Activated CD4-positive, alpha-beta T cell treated with anti-CD3 and anti-CD28 coated beads, Interleukin-2, amount 50 U/mL, for 16 hours (primary cell): ENCODE measurements at places on chromosomes 6 and 20.
A peak's percentile ranks its signal among the peaks of the same experiment; 100 is the strongest.

DNA sequence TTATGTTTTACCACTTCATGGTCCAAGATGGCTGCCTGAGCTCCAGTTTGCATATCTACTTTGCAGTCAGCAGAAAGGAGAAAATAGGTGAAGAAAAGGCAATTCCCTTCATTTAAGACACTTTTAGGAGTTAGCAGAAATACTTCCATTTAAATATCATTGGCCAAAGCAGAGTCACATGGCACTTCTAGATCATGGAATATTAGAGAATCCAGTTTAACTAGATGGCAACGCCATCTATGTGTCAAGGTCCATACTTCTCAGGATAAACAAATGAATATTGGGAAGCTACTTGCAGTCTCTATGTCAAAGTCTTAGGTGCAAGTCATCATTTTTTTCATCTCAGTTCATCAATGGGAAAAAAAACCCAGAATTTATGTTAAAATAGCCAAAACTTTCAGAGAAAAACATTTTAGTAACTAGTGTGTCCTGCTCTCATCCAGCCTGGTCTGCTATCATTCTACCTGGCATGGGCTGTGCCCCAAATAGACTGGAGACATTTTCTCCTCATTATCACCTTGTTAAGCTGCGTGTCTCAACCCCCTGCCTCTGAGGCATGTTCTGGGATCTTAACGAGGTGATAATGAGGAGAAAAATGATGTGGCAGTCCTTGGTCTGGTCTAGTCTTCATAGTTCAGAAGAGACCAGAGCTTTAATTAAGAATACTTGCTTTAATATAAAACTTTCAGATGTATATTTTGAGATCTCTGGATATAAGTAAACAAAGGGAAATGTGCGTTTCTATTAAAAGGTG is 227.3 kb downstream of the TBX18 start:
- DNase-seq: no peak

DNA sequence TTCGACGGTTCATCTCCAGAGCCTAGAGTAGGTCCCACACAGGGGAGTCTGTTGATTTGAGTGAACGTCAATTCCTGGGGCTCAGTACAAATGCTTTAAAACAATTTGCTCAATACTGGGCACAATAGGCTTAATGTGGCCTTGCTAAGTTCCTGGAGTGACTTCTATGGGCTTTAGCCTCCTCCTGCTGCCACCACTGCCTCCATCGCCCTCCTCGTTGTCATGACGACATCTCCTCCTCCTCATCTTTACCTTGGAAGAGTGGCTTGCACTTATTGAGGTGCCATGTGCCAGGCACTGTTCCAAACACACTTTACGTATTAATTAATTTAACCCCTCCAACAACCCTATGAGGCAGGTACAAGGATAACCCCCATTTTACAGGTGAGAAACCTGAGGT is 11.8 kb upstream of the ZMYND8 start:
- DNase-seq: no peak

DNA sequence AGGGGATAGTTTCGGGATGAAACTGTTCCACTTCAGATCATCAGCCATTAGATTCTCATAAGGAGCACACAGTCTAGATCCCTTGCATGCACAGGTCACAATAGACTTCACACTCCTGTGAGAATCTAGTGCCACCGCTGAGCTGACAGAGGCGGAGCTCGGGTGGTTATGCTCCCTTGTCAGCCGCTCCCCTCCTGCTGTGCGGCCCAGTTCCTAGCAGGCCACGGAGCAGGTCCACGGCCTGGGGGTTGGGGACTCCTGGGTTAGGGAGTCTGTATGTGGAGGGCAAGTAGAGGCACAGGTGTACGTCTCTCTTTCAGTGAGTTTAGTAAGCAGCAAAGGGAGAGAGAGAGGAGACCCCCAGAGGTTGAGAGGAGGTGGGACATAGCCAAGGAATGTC is 30.5 kb upstream of the MDFI start:
- no peak for DNase-seq

DNA sequence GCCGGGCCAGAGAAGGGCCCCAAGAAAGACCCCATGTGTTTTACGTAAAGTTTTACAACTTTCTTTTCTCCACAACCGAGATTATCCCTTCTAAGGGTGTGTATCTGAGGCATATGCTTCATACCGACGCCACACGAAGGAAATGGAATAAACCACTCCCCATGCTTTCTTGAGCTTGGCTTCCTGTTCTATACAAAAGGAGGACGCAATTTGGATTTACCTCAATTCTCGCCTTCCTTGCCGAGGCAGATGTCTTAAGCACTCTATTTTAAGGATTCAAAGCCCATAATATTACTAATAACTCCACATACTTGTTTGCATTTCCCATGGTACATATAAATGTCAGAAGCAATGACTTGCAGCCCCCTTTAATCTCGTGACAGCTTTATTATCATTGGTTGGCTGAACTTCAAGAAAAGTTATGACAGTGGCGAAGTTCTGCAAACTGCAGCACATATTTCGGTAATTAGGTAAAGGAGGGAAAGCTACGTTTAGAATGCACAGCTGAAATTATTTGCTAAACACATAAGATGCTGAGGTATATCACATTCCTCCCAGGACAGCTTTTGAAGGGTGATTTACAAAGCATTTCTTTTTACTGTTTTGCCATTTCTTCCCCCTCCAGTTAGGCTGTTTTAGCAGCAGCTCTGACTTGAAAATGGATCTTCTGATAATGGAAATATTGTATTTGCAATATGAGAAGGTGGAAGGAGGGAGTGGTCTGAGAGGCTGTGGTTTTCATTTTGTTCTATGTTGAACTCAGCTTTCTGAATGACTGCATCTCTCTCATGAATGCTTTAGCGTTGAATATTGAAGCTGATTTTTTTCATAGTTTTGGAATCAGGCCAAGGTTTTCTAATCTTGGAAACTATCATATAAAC is 330.5 kb downstream of the EPHA7 start:
- no peak for DNase-seq

DNA sequence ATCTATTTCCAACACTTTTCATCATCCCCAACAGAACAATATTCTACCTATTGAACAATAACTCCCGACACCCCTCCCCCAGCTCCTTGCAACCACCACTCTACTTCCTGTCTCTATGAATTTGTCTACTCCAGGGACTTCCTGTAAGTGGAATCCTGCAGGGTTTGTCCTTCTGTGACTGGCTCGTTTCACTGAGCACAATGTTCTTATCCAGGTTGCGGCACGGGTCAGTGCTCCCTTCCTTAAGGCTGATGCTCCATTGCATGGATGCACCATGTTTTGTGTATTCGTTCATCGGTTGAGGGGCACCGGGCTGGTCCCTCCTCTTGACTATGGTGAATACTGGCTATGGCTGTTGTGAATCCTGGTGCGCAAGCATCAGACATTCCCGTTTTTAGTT is 163.2 kb downstream of the TBXT start:
- DNase-seq: no peak

- DNase-seq: no peak
Observed at GRCh38 chr6:148460876-148461646, 118.4 kb downstream of the SASH1 start.

DNA sequence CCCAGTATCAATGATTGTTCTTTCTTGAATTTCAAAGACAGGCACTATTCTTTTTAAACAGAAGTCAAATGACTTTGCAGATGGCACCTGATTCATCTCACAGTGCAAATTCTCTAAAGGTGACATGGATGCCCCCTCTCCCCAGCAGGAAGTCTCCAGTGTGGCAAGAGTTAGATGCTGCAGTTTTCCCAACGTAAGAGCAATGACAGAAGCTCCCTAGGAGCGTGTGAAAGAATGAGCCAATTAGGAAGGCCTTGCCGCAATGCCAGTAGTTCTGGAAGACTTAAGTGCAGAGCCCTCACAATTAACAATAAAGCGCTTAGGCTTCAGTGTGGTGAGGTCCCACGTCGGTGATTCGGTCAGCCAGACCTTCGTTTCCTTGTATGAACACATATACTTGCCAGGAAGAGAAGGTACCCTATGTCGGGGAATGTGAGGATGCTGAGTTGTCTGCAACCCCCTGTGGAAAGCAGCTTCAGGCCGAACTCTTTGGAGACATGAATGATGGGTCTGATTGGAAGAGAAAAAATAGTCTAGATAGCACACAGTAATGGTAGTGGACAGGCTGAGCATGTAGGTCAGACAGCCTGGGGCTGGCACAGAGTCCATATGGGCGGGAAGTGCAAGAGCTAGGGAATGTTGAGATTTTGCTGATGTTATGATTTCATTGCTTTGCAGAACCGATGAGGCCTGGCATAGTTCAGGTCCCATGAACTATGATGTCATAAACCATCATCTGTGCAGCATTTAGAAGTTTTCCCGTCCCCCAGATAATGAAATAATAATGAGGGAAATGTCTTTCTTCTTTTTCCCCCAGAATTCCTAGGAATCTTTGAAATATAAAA is 132.6 kb downstream of the PHACTR1 start:
- DNase-seq: no peak

DNA sequence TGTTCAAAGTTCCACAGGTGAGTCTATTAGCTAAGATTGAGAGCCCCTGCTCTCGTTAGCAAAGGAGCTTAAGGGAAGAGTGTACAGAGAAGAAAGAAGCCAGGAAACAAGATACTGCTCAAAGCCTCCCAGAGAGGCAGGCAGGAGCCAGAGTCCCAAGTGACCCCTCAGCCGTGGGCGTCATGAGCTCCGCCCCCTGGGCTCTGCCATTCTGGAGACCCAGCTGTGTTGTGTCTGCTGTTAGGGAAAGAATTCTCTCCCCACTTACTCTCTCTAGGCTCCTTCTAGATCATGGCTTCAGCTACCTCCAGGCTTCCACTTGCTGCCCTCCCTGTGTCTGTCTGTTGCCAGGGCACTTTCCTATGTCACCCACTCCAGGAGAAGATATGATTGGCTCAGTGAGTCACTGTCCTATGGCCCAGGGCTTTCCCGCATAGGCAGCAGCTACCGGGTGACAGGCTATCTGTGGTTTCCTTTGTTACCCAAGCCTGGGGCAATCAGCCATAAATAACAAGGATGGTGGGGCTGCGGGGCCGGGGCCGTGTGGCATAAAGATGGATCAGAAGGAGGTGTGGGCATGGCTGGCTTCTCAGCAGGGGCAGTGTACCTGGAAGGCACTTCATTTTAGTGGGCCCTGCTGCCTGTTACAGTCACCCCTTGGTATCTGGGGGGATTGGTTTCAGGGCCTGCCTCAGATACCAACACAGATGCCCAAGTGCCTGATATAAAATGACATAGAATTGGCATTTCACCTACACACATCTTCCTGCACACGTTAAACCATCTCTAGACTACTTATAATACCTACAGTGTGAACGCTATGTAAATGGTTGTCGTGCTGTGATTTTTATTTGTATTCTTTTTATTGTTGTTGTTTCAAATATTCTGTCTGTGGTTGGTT is 118.9 kb downstream of the ARMC2 start:
- peak; percentile 31 for DNase-seq

DNA sequence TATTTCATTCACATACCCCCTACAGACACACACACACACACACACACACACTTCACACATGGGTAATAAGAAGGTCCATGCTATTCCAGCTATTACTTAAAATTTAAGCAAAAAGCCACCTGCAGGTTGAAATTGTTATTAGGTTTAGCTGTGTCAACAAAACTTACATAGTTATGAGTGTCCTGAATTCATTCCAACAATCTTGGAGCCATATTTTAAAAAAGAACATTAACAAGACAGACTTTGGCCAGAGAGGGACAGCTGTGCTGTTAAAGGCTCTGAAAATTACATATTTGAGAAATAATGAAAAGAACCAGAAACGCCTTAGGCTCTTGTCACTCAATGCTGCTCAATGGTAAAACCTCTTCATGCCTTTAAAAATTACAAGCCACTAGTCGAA is 455.3 kb downstream of the EPM2A start:
- no peak for DNase-seq

DNA sequence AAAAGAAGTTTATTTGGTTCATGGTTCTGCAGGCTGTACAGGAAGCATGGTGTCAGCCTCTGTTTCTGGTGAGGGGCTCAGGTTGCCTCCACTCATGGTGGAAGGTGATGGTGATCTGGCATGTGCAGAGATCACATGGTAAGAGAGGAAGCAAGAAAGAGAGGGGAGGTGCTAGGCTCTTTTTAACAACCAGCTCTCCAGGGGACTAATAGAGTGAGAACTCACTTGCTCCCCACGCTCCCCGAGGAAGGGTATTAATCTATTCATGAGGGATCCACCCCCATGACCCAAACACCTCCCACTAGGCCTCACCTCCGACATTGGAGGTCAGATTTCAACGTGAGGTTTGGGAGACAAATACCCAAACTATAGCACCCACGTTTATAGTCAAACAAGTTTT is 4.0 kb upstream of the GJB7 start:
- DNase-seq: no peak

DNA sequence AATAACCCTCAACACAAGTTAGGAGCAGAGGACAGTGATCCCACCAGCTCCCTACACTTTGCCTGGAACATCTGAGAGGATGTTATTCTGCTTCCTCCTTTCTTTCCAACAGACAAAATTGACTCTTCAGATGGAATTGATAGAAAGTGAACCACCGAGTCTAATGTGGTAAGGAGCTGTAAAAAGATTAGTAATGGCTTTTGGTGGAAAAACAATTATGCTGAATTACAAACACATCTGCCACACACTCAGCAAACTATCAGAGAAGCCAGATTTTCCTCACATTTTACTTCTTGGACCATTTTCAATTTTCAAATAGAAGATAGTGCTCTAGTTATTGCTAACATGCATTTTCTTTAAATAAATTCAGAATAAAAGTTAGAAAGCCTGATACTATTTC is 171.8 kb upstream of the COL21A1 start:
- no peak for DNase-seq

- no peak for DNase-seq
Observed at GRCh38 chr20:11714886-11715285, 202.8 kb upstream of the BTBD3 start.

GRCh38 chr6:99349171-99350141 is at the start of gene FAXC:
TSS of gene FAXC (minus strand) at chr6:99349674. CDS start at chr6:99349372, 302 bp downstream.
- no peak for DNase-seq
